Endodermal cell (in vitro differentiated cells): ENCODE measurements at places on chromosomes 6 and 20. TPM values are rescaled to one million over a fixed set of nuclear protein-coding genes. Genes with fewer than 3 reads are reported as not detected.

DNA sequence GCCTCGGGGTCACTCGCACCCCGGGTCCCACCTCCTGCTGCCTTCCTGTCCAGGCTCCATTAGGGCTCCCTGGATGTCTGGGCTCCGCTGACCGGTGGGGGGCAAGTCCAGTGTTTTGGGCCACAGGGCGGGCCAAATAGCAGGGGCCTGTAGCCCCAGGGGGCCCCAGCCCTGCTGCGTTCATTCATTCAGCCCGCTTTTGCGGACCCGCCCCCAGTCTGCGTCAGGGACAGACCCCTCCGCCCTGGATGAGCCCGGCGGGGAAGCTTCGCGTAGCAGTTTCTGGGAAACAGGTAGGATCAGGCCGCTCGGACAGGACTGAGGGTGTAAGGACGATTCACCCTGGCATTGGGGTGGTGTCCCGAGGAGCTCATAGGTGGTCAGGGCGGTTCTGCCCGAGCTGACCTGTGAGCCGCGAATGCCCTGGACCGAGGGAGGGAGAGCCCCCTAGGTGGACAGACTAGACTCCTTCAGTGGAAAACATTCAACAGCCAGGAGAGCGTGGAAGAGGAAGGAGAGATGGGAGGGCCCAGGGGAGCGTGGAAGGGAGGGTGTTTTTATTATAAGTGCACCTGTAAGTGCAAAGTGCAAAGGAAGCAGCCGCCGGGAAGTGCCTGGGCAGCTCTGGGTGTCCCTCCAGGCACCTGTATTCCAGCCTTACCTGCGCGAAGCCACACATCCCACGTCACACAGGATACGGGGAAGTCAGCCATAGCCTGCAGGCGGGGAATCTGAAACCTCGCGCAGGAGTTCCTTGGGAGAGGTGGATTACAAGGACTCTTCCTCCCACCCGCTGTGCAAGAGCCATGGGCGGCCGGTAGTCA lies 662 bp downstream of the ENTPD6 start:
- DNase-seq, result peak; percentile 84

GRCh38 chr6:37570482-37571133 lies 70.9 kb upstream of the CCDC167 start:
- no peak for DNase-seq

DNA sequence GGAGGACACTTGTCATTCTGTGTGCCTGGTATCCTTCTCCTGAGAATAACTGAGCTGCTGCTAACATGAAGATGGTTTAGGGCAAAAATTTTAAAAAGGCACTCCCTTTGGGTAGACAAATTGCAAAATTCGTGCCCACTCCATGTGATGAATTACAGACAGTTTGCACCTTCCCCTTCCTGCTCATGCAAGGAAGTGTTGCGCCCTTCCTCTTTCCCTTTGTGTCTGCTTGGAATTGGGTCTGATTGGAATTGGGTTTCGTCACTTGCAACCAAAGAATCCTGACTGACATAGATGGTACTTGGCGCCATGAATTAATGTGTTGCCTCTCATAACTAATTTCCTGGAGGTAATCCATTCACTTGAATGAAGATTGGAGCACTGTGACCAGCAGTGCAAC lies 62.3 kb upstream of the SHLD1 start:
- DNase-seq, result no peak

Gene BPI
- not detected in 3 replicates for total RNA-seq

GRCh38 chr20:33506576-33506975 lies 16.7 kb downstream of the CBFA2T2 start:
- DNase-seq, result no peak

DNA sequence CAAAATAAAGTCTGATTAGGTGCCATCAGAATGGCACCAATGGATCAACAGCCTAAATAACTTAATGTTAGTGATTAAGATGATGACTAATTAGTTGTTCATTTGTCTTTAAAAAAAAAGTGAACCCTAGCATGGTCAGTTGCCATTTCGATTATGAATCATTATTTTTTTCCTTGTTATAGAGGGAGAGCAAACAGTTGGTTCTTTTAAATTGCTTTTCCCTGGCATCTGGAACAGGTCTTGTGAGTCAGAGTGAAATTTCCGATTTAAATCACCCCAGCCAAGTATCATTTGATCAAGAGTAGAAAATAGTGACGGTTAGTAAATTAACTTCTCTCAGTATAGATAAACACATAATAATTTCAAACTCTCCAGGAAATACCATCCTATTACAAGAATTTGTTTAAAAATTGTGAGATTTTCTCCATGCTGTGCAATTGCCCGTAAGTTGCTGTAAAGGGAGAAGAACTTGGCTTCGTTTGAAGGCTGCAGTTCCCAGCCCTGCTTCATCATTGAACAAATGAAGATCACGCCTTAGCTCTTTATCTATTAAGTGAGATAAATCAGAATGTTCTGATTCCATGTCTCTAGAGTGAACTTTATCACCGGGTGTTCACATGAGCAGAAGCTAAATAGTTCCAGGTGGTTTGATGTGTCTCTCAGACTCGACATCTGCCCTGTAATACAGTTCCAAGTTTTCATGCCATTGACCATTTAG lies 741.3 kb downstream of the DOK5 start:
- no peak for DNase-seq

- DNase-seq, result no peak
Measured at GRCh38 chr6:141326925-141327324, 805.8 kb upstream of the GJE1 start.

DNA sequence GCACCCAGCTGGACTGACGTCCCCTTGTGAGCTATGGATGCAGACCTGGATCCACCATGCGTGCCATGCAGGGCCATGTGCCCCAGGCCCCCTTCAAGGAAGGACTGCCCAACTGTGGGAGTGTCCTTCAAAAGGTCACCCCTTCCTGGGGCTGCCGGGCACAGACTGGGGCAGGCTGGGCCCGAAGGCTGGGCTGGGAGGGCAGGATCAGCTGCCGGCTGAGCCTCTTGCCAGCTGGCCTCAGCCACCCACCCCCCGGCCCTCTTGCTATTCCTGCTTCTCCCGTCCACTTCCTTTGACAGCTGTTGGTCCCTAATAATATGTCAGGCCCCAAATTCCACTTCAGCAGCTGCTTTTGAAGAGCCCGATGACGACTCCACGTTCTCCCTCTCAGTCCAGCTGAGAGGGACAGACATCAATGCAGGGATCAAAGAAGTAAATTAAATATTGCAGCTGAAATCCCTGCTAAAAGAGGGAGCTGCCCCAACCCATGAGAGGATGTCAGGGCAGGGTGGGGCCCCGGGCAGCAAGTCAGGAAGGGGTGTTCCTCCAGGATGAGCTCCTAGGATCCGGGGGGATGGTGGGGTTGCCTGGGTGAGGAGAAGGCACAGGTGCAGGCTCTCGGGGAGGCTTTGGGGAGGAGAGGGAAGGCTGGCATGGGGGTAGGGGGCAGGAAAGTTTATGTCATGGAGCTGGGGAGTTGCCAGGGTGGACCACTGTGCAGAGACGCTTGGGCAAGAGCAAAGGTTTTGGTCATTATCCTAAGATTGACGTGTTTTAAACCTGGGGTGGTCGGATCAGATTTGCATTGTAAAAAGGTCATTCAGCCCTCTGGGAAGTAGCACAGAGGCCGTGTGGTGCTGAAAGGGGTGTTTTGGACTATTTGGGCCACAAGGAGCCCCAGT lies 185.0 kb downstream of the ANKRD60 start:
- DNase-seq, result no peak

DNA sequence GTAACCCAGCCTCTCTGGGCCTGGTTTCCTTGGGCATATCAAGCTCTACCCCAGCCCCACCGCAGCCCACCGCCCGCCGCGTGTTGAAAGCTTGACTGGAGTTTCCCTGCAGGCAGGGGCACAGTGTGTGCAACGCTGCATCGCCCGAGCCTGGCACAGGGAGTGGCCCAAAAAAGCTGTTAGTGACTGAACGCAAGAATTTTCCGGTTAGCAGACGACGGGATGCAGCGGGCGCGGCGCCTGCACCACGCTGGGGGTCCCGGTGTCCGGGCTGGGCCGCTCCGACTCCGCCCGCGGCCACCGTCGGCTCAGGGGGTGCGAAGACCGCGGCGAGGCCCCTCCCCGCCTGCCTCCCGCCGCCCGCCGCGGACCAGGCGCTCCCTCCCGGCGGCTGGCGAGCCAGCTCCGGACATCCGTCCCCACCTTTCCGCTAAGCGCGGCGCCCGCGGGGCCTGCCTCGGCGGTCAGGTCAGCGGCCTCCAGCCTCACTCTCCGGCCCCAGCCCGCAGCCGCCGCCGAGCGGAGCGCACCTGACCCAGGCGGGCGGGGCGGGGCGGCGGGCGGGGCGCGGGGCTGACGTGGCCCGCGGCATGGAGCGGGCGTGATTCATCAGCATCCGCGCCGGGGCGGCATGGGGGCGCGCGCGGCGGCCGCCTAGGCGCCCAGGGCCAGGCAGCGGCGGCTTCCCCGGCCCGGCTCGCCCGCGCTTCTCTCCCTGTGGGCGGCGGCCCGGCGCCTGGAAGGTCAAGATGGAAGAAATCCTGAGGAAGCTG lies at the start of gene ARFGEF3:
TSS of gene ARFGEF3 (plus strand) at position 602 of the 773 bp plus-strand sequence. CDS start at position 750, 148 bp downstream.
- peak; percentile 90 for DNase-seq

Gene SIGLEC1
- total RNA-seq, result not detected in 3 replicates

GRCh38 chr6:3247255-3248146 lies 11.2 kb upstream of the PSMG4 start:
- DNase-seq, result peak; percentile 85

Gene SPATA25
- 1.8 to 4.4 TPM (median 2.6 TPM) in 3 replicates for total RNA-seq

Gene ADGRF1
- total RNA-seq, result not detected in 2 replicates

Gene IRF4
- 0.48 to 0.52 TPM in 2 of 3 replicates, not detected in the other for total RNA-seq

- no peak for DNase-seq
Measured at GRCh38 chr6:134943522-134944111, 6.3 kb downstream of the ALDH8A1 start.

Gene HRH3
- 0.44 and 0.56 TPM in 2 replicates for total RNA-seq

DNA sequence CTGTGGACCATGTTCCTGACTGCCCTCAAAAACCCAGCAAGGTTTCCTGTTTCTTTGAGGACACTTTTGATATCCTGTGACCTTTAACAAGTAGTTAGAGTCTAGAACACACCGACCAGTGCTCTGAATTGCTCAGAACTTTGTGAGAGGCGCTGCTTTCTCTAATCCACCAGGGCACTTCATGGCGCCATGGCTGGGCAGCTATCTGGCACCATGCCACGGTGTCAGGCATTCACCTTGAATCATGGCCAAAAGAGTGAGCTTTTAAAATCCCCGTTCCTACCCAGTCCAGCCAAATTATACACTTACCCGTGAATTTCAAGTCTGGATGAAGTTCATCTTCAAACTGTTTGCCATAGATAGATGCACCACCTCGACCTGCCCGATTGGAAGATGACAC lies 17.0 kb upstream of the CPNE5 start:
- DNase-seq, result peak; percentile 20

Gene OR2J3
- not detected in 3 replicates for total RNA-seq

DNA sequence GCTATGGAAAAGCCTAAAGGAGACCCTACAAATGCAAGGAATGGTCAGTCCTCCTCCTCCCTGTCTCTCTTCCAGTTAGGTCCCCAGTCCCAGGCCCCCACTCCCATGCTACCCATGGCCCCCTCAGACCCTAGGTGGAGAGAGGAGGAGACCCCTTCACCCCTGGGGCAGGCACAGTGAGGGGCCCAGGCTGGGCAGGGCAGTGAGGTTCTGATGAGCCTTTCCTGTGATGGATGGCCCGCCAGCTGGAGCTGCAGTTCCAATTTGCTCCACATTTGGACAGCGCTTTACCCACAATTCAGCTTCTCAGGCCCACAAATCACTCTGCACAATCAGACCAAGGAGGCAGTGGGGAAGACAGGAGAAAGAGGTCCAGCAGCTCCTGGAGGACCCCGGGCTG lies 37.3 kb upstream of the MLN start:
- no peak for DNase-seq

DNA sequence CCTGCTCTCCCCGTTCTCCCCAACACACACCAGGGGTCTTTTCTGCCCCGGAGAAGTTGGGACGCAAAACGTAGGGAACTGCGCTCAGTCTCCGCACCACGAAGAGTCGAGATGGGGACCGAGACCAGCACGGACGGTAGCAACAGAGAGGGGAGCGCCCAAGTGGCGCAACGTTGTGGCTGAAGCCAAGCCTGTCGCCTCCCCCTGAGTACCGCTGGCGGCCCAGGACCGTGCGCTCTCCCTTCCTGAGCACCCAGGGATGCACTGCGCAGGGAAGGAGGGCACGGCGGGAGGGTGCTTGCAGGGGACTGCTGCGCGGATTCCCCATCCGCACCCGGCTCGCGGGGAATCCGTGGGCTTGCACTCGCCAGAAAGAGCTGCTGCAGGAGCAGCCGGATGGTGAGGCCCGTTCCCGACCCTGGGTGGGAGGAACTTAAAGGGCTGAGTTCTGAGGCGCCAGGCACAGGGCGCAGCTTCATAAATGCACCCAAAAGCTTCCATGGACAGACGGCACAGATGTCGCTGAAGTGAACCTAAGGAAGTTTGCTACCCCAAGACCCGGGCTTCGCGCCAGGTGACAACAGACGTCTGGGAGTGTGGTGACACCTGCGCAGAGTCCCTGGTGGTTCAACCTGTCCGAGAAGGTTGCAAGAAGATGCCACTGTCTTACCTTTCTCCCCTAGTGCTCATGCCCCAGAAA lies 178.7 kb downstream of the TBXT start:
- DNase-seq, result peak; percentile 61

GRCh38 chr20:12969071-12969669 lies 39.6 kb upstream of the SPTLC3 start:
- DNase-seq, result no peak

Gene OOEP
- total RNA-seq, result not detected in 2 replicates

Gene TEAD3
- 22.7 and 23.5 TPM in 2 replicates for total RNA-seq

Gene BNIP5
- not detected in 2 replicates for total RNA-seq

- DNase-seq, result peak; percentile 91
Measured at GRCh38 chr20:36792422-36792821, 18.9 kb upstream of the DSN1 start.

DNA sequence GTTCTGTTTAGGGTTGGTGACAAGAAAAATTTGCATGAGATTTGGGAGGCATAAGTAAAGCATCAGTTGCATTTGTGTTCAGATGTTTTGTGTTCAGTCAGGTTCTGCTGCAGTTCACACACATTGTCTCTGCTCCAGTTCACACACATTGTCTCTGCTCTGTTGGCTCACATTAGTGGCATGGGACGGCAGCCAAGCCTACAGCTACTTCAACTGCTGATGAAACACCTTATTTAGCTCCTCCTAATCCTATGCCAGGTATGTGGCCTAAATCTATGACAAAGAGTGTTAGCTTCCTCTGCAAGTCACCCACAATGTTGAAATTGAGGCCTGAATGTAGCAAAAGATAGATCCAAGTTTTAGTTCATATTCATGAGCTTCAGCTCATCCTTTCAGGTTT lies 278.1 kb upstream of the SYNCRIP start:
- peak; percentile 73 for DNase-seq

DNA sequence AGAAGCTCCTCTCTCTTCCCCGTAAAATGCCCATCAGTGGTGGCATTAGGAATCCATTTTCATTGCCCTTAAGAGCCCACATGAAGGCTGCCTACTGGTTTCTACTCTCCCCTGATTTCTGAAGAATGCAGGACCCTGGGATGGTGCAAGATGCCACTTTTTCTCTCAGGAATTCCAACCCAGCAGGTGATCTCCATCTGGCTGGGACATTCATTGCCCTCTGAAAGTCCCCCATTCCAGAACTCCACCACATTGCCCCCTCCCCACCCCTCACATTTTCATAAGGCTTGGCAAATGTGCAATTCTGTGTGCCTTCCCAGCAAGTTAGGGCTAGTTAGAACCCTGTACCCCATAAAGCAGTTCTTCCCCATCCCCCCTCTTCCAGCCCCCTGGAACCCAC lies 88.0 kb downstream of the BANF2 start:
- no peak for DNase-seq

Gene CD83
- 2.8 and 3.0 TPM in 2 replicates for total RNA-seq

- DNase-seq, result peak; percentile 28
Measured at GRCh38 chr6:166952567-166953486, 3.5 kb downstream of the RNASET2 start.
